ENCODE measurements at places on chromosomes 5 and 9.

DNA sequence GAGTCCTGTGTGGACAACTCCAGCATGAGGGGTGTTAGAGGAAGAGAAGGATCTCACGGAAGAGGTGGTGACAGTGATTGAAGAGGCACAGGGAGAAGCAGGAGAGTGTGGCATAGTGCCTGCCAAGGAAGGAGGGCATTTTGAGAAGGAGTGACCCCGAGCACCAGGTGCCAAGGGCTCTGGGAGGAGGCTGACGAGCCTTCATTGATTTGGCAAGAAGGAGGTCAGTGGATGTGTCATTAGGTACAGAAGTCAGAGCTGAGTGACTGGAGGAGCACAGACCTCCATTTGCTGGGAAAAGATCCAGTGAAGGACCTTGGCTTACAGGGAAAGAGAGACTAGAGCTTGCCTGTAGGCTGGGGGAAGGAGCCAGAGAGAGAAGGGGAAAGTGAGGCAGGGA lies 70.3 kb upstream of the ANGPTL2 start:
- H3K4me1 ChIP-seq, result peaks cover 24% of the 10 kb centered on the region
- DNase-seq, result no peak
- no peak overlapping the region for H3K27ac ChIP-seq
- no peak overlapping the region for H3K4me3 ChIP-seq

- H3K27me3 ChIP-seq, result no peaks in the 10 kb centered on the region
- H3K4me1 ChIP-seq, result no peaks in the 10 kb centered on the region
- no peak overlapping the region for H3K27ac ChIP-seq
- no peak for DNase-seq
- no peaks in the 10 kb centered on the region for H3K36me3 ChIP-seq
These were observed 518.3 kb downstream of the CTNND2 start for GRCh38 chr5:11385901-11386293.

DNA sequence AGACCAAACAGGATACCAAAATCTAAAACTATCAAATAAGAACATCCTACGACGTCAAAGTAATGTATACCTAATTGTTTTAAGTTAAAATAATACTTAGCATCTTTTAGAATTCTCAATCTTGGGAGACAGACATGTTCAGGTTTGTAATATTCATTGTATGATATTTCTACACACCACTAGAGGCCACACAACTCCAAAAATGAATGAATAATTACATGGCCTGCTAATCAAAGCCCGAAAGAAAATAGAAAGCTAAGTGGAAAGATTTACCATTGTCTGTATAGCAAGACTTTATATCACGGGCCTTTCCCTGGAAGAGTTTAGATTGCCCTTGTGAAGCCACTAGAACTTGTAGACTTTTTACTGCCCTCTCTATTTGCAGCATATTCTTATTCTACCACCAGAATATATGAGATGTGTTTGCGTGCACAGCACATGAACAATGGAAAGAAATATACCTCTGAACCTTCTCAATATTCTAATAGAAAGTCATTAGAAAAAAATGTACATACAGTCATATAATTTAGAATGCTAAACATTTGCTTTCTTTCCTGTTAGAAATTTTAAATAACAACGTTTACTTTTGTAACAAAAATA lies 380.1 kb upstream of the NUDT12 start:
- no peaks in the 10 kb centered on the region for H3K4me1 ChIP-seq
- no peak overlapping the region for H3K4me3 ChIP-seq
- DNase-seq, result no peak

- H3K36me3 ChIP-seq, result no peaks in the 10 kb centered on the region
- no peak overlapping the region for H3K4me3 ChIP-seq
- H3K27me3 ChIP-seq, result no peaks in the 10 kb centered on the region
- no peak for DNase-seq
- H3K27ac ChIP-seq, result no peak overlapping the region
These were observed 43.7 kb upstream of the ERCC6L2 start for GRCh38 chr9:95831810-95832209.

DNA sequence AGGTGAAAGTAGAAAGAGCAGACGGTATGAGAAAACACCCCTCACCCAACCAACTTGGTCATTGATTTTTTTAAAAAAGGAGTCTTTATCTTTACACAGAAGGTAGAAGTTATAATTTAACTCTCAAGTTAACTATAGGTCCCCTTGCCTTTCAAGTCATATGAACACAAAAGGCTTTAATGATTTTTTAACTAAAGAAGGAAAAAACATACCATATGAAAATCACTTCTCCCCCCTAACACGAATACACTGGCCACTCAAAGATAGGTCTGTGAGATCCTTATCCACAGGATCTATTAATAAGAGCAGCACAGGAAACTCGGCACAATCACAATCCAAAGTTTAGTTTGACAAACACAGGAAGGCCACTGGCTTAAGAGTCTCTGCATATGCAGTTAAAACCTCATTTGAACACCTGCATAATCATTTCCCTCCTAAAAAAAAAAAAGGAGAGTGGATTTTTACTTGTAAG lies 138.0 kb downstream of the ENC1 start:
- H3K27me3 ChIP-seq, result no peaks in the 10 kb centered on the region
- no peaks in the 10 kb centered on the region for H3K4me1 ChIP-seq
- H3K27ac ChIP-seq, result no peak overlapping the region
- H3K36me3 ChIP-seq, result no peaks in the 10 kb centered on the region
- DNase-seq, result no peak

DNA sequence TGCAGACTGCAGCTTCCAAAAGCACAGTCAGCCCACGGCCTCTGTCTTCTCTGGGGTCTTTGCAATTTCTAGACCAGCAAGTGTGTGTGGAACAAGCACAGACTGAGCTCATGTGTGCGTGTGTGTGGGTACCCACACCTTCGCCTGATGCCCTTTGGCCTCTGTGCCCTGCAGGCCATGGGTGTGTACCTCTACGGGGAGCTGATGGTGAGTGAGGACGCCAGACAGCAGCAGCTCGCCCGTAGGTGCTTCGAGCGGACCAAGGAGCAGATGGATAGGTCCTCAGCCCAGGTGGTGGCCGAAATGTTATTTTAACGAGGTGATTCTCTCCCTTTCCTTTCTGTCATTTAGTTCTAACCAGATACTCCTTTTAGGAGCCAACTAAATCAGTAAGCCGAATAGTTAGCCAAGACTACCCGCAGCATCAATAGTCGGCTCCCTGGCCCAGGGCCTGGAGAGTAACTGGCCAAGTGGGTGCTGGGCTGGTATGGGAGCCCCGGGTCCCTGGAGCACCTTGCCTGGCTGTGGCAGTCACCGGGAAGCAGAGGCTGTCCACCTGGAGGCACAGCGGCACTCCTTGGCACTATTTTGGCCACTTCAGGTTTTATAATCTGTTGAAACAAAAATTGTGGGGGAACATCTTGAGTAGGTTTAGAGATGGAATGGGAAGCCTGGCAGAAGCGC lies 235.0 kb downstream of the FANCC start:
- no peaks in the 10 kb centered on the region for H3K27me3 ChIP-seq
- no peak for DNase-seq
- peak overlapping the region; percentile 87 for H3K27ac ChIP-seq
- H3K36me3 ChIP-seq, result peaks cover 41% of the 10 kb centered on the region
- no peak overlapping the region for H3K4me3 ChIP-seq

GRCh38 chr9:36325081-36325828 lies 67.0 kb upstream of the GNE start:
- no peak overlapping the region for H3K27ac ChIP-seq
- no peaks in the 10 kb centered on the region for H3K27me3 ChIP-seq
- H3K36me3 ChIP-seq, result no peaks in the 10 kb centered on the region

DNA sequence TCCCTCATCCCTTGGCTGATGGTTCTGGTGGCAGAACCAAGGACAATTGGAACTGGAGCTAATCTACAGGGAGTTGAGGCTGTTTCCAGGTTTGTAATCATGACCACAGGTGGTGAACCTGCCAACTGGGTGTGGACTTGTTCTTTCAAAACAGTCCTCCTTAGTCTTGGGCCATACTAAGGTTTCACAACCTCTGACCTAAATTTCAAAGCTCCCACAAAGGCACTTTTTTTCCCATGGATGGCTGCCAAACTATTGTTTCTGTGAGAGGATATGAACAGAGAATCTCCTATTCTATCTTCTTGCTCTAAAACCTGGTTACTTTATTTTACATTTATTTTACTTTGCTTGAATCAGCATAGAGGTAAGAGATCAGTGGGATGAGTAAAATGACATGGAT lies 106.5 kb upstream of the IZUMO3 start:
- no peak overlapping the region for H3K4me3 ChIP-seq
- H3K4me1 ChIP-seq, result no peaks in the 10 kb centered on the region
- H3K27ac ChIP-seq, result no peak overlapping the region
- no peaks in the 10 kb centered on the region for H3K27me3 ChIP-seq
- no peaks in the 10 kb centered on the region for H3K36me3 ChIP-seq

DNA sequence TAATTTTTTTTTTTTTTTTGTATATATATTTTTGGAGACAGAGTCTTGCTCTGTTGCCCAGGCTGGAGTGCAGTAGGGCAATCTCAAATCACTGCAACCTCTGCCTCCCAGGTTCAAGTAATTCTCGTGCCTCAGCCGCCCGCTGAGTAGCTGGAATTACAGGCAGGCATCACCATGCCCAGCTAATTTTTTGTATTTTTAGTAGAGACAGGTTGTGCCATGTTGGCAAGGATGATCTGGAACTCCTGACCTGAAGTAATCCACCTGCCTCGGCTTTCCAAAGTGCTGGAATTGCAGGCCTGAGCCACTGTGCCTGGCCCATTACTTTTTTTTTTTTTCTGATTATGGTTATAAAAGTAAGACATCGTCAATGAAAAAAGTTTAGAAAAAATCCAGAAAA lies 84.0 kb upstream of the LMNB1 start:
- H3K4me1 ChIP-seq, result no peaks in the 10 kb centered on the region
- DNase-seq, result no peak
- no peaks in the 10 kb centered on the region for H3K27me3 ChIP-seq

GRCh38 chr9:111559000-111559610 lies 34.1 kb downstream of the ZNF483 start:
- H3K27ac ChIP-seq, result no peak overlapping the region
- H3K4me3 ChIP-seq, result no peak overlapping the region
- peaks cover 10% of the 10 kb centered on the region for H3K36me3 ChIP-seq
- no peak for DNase-seq

GRCh38 chr5:113043491-113043931 lies 66.9 kb downstream of the DCP2 start:
- H3K4me3 ChIP-seq, result no peak overlapping the region
- H3K27me3 ChIP-seq, result no peaks in the 10 kb centered on the region
- DNase-seq, result no peak
- H3K27ac ChIP-seq, result no peak overlapping the region
- no peaks in the 10 kb centered on the region for H3K4me1 ChIP-seq

DNA sequence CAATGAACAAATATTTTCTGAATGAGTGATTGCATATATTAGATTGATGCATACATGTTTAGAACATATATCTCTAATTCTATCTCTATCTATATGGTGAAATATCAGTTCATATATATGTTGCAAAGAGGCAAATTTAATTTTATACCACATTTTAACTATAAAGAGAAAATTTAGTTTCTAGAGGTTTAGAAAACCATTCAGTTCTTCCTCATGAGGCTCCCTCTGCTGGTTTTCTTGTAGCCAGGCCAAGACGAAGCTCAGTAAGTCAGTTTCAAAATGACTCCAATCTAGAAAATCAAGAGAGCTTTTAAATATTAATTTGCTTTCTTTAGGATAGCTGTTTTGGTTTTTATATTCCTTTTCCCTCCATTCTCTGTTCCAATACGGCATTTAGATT lies 312.1 kb downstream of the TMEM232 start:
- no peak overlapping the region for H3K4me3 ChIP-seq
- no peaks in the 10 kb centered on the region for H3K27me3 ChIP-seq
- H3K4me1 ChIP-seq, result no peaks in the 10 kb centered on the region
- no peaks in the 10 kb centered on the region for H3K36me3 ChIP-seq
- no peak for DNase-seq

DNA sequence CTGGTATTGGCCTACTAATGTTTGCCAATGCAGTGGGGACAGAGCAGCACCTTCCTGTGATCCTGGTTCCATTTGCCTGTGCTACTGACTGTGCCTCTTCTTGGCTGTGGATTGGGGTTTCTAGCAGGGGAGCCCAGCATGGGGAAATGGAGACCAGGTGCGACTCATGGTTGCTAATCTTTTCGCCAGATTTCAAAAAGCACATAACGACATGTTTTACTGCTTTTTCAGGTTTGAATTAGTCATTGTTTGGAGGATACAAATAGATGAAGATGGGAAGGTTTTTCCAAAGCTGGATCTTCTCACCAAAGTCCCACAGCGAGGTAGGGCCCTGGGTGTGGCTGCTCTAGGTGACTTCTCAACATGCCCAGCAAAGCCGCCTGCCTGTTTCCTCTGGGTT lies 57.6 kb downstream of the IPPK start:
- H3K4me1 ChIP-seq, result peaks cover 63% of the 10 kb centered on the region
- no peak overlapping the region for H3K27ac ChIP-seq
- H3K4me3 ChIP-seq, result no peak overlapping the region
- no peaks in the 10 kb centered on the region for H3K27me3 ChIP-seq

DNA sequence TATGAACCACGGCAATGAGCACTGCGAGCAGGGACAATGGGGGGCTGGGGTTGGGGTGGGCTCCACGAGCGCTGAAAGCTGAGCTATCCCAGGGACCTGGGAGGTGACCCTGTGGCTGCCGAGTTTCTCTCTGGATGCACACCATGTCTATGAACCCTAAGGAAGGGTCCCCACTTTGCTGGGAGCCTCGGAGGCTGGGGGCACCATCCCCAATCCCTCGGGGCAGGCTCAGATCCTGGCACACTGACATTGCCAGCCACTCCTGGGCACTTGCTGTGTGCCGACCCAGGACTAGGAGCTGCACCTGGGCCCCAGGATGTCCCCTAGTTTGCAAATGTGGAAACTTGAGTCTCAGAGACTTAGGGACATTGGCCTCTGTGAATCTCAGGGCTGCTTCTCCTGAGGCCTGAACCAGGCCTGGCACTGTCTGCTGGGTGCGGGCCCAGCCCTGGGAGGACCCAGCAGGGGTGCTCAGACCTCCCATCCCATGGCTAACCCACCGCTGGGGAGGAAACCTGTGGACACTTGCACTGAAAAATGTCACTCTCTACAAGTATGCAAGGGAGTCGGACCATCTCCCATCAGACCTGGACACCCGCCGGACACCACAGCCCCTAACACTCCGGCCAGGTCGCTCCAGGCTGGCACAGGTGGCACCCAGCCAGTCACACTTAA lies 13.0 kb upstream of the CAMSAP1 start:
- H3K27me3 ChIP-seq, result no peaks in the 10 kb centered on the region
- H3K4me3 ChIP-seq, result no peak overlapping the region
- H3K27ac ChIP-seq, result no peak overlapping the region
- H3K4me1 ChIP-seq, result no peaks in the 10 kb centered on the region
- no peak for DNase-seq
- H3K36me3 ChIP-seq, result peaks cover 5% of the 10 kb centered on the region

Data from thoracic aorta (tissue), 2 donors.